Hematopoietic multipotent progenitor cell treated with erythropoietin and hydrocortisone succinate and interleukin-3 and kit ligand, for 15 days (in vitro differentiated cells): ENCODE measurements at places on chromosomes 6 and 20.

DNA sequence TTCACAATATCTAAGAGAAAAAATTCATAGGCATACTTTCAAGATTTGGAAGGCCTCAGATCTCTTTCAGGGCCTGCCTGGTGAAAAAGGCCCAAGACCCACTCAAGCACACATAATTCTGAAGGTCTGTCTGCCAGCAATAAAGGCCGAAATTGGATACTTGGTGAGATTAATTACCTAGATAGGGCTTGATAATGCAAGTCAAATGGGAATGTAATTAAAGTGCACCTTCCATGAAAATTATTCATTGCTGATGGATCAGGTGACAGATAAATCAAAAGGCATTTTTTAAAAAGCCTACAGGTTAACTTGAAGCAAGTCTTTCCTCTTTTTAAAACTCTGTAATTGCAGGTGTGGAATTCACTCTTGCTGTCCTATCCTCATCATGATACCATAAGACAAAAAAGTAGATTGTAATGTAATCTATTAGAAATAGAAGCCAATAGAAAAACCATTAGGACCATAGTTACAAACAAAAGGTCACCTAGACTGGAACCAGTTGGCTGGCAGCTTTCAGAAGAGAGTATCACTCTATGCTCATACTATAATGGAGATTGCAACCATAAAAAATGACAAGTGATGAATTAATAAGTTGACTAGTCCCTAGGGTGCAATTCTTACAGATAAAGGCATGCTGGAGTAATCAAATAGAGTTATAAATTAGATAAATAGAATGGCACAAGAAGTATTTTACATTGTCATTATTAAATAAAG, 77.3 kb downstream of the EPHA7 start:
- no peak for DNase-seq

DNA sequence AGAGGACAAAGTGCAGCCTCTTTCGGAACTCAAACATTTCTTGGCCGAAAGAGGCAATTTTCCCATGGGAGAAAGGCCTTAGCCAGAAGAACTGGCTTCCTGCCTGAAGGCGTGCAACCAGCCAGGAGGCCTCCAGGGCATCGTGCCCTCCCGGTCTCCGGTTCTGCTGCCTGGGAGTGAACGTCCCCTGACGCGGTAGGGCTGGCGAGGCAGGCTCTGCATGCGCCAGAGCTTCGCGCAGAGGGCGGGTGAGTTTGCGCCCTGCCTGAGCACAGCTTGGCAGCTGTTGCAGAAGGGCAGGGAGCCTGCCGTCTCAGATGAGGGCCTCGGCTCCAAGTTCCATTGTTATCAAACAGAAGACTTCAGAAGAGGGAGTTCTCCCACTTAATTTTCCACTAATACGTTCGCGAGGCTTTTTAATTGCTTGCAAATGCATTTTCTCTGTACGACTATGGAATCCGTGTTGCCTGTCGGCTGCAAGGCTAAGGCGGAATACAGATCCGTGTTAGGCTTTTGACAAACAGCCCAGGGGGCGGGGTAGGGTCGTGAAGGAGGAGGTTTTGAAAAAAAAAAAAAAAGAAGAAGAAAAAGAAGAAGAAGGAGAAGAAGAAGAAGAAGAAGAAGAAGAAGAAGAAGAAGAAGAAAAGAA, 5.5 kb upstream of the TFAP2D start:
- DNase-seq, result no peak

DNA sequence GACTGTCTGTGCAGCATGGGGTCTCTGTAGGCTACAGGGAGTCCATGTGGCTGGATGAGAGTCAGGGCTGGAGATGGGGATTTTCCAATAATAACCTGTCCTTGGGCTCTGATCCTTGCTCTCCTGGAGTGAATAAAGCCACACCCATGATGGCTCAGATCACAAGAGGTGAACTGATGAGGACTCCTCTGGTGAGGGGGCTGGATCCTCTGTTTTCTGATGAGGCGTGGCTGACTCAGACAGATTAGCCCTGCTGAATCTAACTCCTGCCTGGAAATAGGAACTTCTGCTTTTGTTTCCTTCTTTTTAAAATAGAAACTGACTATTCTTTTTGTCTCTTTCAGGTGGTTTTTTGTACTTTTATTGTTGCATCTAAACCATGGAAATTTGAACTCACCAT, 27.0 kb downstream of the CST9L start:
- no peak for DNase-seq

DNA sequence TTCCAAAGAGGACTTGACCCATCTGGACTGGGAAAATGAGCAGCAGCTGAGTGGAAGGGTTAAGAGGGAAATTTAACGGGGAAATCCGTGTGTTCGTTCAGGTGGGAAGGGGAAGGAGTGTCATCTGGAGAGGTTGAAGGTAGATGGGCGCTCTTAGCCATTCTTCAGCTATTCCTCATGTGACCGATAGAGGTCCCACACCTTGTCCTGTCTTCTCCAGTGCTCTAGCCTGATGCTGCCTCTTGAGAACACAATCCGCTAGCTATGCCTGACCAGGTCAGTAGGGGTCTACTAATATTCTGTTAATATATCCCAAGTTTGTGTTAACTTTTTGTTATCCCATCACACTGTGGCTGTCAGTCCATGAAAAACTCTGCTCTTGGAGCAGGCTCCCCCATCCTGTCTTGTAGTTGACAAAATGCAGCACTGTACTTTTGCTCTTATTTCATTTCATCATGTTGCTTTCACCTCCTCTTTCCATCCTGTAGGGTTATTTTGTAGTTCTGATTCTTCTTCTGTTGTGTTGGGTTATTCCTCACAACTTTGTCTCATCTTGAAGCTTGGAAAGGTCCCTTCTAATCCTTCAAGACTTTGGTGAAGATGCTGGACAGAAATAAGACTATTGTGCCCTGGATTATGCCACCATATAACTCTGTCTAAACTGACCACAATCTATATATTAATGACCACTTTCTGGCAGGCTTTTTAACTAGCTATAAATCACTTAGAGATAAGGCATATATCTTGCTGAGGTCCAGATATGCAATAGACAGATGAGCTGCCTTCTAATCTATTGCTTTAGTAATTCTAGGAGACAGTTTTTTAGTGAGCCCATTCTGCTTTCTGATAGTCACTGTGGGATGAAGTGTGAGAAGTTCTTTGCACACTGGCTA, 123.4 kb upstream of the SUPT3H start:
- no peak for DNase-seq

- no peak for DNase-seq
Observed at GRCh38 chr6:36735110-36736071, 37.8 kb downstream of the RAB44 start.

DNA sequence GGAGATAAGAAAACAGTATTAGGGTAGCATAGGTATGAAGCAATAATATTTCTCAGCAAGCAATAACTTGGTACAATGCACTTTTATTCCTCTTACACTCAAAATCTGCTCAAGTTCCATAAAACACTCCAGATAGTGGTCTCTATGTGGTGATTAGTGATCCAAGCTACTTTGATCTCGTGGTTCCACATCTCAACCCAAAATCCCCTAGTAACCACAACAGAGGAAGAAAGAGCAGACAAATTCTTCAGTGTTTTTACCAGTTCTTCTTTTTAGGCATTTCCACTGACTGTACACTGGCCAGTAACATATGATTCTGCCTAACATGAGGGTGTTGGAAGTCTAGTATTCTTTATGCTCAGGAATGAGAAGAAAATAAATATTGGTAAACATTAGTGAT, 309.0 kb upstream of the PTCHD4 start:
- no peak for DNase-seq

- DNase-seq, result no peak
Observed at GRCh38 chr6:12313992-12314589, 23.9 kb downstream of the EDN1 start.

- DNase-seq, result no peak
Observed at GRCh38 chr20:11675920-11676629, 241.6 kb upstream of the BTBD3 start.

- DNase-seq, result no peak
Observed at GRCh38 chr6:102853249-102853955, 1459.9 kb downstream of the GRIK2 start.

GRCh38 chr20:51016521-51016920, 6.4 kb downstream of the KCNG1 start:
- no peak for DNase-seq

GRCh38 chr6:35152067-35152707, 11.0 kb upstream of the TCP11 start:
- no peak for DNase-seq
